Mammary epithelial cell (primary cell): ENCODE measurements at places on chromosomes 5 and 9.

- no peak for DNase-seq
Observed at GRCh38 chr9:89437772-89438171, 60.1 kb downstream of the SEMA4D start.

DNA sequence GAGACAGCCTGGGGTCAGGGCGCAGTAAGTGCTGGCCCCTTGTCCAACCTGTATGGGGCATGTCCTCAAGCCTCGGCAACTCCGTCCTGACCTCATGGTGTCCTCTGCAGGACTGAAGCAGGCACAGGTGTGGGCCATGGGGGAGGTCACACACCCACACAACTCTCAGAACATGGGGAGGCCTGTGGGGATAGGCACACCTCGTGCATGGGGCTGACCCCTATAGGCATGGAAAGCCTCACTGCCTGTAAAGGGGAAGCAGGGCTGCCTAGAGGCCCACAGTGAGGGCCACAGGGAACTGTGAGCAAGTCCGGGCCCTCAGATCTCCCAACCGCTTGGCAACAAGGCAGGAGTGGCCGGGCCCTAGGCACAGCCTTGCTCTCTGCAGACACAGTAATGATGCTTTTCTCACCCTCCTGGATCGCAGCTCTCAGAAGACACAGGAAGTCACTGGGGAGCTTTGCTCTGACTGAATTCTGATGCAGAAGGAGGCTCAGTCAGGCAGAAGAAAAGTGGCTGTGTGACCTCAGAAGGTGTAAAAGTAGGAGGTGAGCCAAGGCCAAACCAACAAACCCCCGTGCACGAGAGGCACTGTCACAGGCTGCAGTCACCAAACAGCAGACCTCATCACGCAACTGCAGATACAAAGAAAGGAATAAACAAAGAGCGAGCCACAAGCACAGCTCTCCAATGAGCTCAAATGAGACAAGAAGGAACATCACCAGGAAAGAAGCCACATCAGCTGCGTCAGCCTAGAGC, 5.4 kb downstream of the IPPK start:
- no peak for DNase-seq

DNA sequence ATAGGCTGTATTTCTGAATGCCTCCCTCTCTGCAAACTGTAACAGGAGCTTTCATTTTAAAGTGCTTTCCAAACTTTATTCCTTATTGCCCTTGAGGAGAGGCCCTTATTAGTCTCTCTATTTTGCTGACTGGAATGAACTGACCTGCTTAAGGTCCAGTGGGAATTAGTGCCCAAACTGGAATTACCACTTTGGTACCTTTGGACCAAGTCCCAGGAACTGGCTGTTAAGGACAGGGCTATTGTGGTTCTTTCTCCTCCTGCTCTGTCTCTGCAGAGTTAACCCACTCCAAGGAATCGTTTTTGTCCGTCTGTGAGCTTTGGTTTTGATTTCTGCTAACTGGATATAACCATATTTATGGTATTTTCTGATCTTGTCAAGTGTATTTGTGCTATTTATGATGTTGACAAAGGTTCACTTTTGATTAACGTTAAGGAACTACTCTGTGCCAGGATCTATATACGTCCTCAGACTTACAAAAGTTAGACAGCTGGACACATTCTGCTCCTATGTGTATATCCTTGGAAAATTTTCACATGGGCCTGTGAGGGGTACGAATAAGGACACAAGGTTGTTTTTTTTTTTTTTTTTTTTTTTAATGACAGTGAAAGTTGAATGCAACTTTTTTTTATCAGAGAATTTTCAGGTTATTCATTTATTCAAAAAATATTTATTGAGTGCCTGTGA, 189.1 kb upstream of the ANKRD55 start:
- peak; percentile 65 for DNase-seq

DNA sequence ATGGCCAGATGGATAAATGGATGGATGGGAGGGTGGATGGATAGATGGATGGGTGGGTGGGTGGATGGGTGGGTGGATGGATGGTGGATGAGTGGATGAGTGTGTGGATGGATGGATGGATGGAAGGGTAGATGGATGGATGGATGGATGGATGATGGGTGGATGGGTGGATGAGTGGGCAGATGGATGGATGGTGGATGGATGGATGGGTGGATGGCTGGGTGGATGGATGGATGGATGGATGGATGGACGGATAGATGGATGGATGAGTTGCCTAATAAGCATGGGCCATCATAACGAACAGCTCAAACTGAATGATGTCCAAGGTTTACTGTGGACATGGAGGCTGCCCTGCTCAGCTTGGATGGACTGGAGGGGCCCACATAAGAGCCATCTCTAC, 89.8 kb upstream of the SMIM23 start:
- no peak for DNase-seq

DNA sequence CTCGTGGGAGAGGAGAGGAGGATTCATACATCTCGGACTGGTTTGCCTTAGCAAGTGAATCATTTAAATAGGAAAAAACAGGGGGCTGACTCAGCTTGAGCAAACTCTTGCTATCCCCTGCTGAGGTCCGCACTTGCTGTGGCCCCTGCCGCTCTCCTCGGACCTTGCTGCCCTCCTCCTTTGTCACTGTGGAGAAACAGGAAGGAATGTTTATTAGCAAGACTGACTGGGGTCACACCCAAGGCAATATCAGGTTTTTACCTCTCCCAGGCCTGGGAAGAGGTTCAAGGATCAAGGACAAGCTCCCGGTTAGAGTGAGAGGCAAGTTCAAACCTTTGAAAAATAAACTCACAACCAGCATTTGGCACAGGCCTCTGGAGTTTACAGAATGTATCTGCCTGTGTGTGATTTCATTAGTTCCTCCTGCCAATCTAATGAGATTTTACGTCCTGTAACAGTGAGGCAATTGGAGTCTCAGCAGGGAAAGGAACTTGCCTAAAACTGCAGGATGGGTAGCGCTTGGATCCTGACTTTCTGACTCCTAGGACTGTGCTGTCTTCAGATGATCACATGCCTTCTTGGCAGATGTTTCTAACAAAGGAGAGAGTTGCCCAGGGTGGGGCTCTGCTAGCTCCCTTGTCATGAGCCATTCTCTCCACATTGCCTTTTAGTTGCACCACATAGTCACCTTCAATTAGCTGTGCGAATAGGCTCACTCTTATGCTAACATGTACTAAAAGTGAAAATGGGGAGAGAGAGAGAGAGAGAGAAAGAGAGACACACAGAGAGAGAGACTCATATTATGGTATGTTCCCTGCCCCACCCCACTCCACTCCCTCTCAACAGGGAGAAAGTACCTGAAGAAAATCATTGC, 108.6 kb upstream of the CDKN2B start:
- peak; percentile 73 for DNase-seq

- peak; percentile 98 for DNase-seq
Observed at GRCh38 chr5:16894236-16895057, 41.6 kb downstream of the MYO10 start.

DNA sequence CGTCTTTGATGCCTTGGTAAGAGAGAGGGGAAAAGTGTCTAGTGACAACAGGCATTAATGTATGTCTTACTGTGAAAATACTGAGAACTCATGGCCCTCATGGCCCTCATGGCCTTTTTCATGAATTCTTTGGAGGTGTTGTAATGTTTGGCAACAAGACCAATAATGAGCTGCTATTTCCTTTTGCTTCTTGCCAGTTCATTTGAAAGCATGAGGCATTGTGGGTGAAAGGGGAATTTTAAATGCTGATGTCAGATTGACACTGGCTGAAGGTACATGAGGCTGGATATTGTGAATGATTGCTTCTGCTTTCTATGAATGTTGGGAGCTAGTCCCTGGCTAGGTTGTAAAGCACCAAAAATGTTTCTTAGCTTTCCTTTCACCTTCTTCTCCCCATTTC, 79.2 kb downstream of the DOCK2 start:
- peak; percentile 62 for DNase-seq

DNA sequence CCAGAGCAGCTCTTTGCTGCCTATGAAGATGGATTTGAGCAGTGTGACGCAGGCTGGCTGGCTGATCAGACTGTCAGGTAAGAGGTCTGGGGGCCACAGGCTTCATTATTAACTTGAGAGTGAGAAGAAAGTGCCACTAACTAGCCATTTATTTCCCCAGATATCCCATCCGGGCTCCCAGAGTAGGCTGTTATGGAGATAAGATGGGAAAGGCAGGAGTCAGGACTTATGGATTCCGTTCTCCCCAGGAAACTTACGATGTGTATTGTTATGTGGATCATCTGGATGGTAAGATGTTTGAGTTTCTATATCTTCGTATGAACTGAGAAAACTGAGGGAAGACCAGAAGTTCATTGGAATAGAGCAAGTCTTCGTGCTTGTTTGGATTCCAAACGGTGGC, 22.1 kb downstream of the VCAN start:
- DNase-seq, result no peak

- DNase-seq, result peak; percentile 68
Observed at GRCh38 chr5:71907001-71907588, 188.0 kb downstream of the CARTPT start.
